ENCODE measurements at places on chromosomes 2 and 18.

DNA sequence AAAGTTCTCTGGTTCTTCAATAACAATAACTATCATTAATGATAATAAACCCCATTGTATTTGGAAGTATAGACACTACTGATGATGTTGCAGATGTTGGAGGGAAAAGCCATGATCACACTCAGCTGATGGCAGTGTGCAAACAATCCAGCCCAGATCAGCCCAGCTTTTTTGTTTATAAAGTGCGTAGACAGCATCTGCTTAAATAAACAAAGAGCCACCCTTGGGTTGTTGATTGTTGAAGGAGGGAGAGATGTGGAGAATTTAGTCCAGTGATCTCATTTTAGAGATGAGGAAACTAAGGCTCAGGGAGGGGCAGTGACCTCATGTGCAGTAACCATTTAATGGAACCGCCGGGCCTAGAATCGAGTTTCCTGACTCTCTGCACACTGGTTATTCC is 56.0 kb upstream of the MEX3C start:
- no peak for DNase-seq

DNA sequence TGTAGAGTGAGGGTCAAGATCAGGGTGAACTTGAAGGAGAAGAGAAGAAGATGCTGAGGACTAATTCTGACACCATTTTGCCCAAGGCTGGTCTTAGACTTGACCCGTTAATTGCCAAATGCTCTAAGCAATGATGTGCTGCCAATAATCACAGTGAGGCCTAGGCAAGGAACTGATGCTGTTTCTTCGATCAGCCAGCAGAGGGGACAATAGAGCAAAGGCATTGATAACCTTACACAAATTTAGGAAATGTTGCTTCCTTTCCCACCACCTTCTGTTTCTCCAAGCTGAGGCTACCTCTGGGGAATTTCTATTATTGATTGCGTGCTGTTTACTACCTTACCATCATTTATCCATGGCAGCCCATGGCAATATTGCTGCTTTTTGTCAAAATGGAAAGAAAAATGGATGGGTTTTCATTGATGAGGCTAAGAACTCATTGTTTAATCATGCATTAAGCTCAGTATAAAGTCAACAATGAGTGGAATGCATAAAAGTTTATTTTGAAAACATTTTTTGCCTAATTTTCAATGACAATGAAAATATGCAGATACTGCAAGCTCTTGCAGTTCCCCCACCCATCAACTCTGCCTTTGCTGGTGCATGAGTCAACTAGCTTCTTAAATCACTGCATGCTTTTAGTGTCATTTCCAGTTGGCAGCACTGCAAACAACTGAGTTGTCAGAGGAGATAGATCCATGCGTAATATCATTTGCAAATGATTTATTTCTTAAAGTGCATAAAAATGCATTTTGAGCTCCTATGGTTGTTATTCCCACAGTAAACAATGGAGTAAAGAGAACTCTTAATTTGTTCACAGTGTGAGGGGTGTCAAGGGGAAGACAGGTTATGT is 116.4 kb upstream of the NYAP2 start:
- peak; percentile 31 for DNase-seq

- no peak for DNase-seq
Observed at GRCh38 chr2:98822301-98823164, 91.6 kb upstream of the MGAT4A start.

- no peak for DNase-seq
Observed at GRCh38 chr2:72378753-72379348, 231.2 kb upstream of the CYP26B1 start.

GRCh38 chr2:71503837-71504236 is 50.5 kb downstream of the DYSF start:
- no peak for DNase-seq

DNA sequence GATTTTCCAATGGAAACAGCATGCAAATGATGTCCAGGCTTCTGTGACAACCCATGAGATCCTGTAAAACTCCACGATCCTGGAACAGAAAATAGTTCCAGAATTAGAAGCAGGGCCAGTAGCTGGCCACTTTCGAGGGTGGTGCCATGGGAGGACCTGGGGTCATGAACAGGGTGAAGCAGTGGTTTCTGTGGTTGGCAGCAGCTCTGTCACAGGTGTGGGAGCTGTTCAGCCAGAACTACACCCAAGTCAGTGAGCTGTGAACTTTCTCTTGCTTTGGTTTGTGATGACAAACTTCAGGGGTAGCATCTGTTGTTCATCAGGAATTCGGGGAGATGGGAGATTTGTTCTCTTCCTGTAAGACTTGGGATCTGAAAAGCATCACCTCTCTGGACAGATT is 314.4 kb upstream of the NT5C1B start:
- no peak for DNase-seq

- no peak for DNase-seq
Observed at GRCh38 chr18:50663626-50664441, 103.9 kb downstream of the MAPK4 start.

DNA sequence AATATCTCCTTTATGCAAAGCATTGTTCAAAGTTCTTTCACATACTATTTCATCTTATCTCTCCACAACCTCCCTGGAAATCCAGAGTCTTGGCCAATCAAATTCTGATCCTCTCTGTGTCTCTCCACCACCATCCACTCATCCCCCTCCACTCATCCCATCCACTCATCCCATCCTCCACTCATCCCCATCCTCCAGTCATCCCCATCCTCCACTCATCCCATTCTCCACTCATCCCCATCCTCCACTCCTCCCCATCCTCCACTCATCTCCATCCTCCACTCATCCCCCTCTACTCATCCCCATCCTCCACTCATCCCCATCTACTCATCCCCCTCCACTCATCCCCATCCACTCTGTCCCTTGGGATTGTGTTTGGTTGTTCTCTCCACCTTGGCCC is 101.1 kb downstream of the BCL2 start:
- DNase-seq = no peak

DNA sequence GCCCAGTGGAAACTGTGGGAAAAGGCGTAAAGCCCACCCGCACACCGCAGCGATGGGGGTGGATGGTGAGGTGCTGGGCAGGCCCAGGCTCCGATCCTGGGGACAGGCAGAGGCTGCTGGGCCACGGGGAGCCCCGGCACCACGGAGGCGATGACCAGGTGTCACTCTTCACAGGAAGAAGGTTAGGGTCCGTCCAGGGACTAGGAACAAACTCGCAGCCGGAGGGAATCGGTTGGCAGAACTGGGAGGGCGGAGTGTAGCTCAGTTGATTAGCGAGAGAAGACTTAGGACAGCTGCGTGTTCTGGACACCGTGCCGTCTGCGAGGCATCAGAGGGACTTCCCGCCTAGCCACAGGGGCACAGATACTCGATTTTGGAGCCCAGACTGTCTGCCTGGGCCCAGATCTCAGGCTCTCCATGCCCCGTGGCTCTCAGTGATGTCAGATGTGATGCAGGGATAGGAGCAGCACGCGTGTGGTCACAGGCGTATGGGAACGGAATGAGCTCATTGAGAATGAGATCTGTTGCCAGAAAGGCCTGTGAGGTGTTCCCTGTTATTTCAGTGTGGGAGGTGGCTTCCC is 16.1 kb upstream of the ALLC start:
- DNase-seq = no peak

DNA sequence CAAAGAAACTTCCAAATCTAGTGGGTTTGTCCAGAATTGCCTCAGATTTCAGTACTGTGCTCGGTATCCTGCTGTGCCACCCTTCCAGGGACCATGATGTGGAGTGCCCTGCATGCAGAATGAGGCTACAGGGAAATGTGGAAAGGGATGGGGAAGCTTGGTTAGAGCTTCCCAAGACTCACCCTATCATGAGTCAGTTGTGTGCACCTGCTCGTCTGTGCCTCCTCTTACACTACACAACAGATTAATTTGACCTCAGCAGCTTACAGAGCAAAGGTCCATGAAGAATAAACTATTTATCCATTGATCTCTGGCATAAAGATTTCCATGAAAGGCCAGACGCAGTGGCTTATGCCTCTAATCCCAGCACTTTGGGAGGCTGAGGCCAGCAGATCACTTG is 21.3 kb upstream of the NCK2 start:
- no peak for DNase-seq

- DNase-seq = no peak
Observed at GRCh38 chr2:15939556-15939853, 845 bp upstream of the MYCN start.

- no peak for DNase-seq
Observed at GRCh38 chr2:165678882-165679281, 115.2 kb downstream of the GALNT3 start.

DNA sequence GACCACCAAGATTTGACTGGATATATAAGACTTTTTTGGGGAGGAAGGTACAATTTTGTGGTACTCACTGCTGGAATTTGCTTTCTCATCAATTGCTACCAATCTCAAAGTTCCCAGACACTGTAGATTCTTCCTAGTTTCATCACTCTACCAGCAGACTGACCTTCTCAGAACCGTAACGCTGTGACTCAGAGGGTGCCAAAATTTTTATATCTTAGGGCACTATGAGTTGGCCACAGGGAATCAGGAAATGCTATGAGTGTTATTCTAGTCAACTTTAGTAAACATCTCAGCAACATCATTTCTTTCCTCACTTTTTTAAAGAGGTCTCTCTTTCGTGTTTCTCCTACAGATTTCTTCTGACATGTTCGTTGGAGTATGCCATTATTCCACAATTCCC is 499.0 kb downstream of the TMX3 start:
- peak; percentile 87 for DNase-seq

- no peak for DNase-seq
Observed at GRCh38 chr2:225797394-225797793, 397.9 kb downstream of the NYAP2 start.

DNA sequence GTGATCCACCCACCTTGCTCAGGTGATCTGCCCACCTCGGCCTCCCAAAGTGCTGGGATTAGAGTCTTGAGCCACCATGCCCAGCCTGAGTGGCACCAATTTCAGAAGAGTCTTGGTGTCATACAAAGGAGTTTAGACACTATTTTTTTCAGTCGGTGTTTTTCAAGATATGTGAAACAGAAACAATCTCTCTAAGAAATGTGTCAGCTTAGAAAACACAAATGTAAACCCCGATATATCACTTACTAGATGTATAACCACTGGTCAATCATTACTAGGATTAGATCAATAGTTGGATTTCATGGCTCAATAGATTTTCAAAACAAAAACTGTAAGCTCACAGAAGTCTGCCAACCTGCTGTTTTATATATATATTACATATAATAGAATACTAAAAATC is 67.2 kb upstream of the FRZB start:
- no peak for DNase-seq

DNA sequence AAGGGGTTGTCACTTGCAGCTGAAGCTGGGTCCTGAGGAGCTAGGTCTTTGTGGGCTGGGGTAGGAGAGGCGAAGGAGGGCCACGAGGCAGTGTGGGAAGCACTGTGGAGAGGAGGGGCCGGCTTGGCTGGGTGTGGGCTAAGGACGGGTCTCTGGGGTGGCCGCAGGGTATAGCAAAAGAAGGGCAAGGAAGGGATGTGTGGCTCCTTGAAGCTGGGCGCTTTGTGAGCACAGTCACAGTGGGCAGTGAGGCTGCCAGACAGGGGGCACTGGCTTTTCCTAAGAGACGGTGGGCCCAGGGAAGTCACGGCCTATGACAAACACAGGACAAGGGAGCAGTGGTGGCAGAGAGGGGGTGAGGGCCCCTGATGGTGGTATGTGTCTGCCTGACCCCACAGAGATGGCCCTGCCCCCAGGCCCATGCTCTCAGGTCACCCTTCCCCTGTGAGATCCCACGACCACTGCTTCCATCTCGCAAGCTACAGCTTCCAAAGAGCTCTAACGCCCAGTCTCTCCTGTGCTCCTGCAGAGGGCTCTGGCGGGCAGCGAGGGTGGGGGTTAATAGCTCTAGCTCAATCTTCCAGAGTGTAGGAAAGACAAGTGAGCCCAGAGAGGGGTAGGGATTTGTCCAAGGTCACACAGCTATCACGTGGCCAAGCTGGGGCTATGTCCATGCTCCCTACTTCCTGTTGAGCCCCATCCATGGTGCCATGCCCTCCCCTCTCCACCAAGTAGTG is 32.4 kb downstream of the KCNK3 start:
- no peak for DNase-seq

DNA sequence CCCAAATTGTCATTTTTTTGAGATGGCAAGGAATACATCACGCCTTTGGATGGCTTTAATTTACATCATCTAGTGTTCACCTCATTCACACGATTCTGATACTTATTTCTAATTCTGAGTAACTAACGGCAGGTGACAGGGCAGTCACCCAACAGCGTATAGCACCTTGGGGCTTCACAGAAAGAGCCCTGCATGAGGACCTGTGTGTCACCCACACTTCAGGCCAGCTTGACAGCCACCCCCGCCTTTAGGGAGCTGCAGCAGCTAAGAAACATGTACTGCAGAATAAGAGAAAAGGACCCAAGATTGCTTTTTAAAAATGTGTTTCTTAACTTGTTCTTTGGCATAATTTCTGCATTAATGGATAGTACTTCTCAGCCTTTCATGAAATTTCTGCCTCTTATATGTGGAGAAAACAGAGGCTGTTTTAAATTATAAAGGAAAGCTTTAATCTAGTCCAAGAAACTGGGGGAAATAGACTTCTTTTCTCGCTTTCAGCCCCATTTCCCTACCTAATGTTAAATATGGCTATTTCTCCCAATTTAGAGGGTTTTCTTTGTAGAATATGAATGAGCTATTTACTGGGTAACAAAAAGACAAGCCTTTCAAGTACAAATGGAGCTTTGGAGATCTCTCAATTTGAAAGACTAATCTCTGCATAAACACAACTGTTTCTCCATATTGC is 245.1 kb downstream of the LDLRAD4 start:
- no peak for DNase-seq

- no peak for DNase-seq
Observed at GRCh38 chr2:235049719-235050118, 97.9 kb downstream of the SH3BP4 start.

- DNase-seq = peak; percentile 81
Observed at GRCh38 chr2:99698896-99699295, 209.1 kb upstream of the REV1 start.

DNA sequence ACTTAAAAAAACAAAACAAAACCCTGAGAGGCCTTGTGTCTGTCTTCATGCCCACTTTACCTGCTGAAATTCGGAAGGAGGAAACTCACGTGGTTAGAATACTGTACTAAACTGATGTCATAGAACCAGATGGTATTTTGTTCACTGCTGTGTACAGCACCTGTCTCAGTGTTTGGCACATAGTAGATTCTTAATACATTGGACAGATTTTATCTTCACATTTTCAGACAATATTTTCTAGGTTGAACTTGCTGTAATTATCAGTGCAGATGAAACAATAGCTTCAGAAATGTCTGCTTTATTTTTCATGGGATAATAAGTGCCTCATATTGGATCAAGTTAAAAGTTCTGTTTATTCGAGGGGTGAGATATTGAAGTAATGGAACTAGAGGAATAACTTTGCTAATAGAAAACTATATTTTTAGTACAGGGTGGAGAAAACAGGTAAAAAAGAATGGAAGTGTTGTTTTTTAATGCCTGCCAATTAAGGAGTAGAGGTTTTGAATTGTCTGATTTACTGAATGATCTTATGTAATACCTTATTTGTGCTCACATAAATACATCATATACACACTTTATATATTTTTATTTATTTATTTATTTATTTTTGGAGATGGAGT is 23.7 kb downstream of the DDX1 start:
- no peak for DNase-seq
